ENCODE measurements at places on chromosomes 12 and 14.

DNA sequence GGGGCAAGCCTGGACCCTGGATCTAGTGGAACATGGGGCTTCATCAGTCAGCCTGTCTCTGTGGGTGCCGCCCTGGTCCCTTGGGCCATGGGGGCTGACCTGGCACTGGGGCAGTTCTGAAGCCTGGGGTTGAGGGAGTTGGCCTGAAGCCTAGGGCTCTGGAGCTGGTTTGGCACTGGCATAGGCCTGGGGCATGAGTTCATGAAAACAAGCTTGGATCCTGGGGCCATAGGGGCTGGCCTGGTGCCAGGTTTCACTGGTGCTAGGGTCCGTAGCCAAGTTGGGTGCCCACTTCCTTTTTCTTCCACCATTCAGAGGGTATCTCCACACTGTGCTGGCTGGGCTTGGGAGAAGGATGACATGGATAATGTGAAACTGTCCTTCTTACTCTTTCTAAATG lies 26.6 kb upstream of the ANO4 start:
- no peak for DNase-seq

DNA sequence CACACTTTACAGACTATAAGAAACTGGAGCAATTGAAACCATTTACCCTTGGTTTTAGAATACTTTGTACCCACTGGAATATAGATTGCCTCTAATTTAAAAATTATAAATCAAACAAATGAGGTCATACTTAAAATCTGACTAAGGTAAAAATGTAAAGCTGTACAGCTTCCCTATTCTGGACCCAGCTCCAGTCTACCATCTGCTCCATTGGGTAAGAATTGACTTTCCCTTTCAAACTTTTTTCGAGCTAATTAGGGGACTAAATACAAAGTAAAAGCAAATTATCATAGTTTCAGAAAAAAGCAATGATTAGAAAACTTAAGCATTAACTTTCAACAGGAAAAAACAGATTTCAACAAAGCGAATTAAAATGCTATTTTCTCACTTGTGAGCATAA lies 4.3 kb downstream of the KRR1 start:
- DNase-seq, result no peak

- no peak for DNase-seq
Observed at GRCh38 chr12:91781114-91781513, 364.5 kb downstream of the BTG1 start.

DNA sequence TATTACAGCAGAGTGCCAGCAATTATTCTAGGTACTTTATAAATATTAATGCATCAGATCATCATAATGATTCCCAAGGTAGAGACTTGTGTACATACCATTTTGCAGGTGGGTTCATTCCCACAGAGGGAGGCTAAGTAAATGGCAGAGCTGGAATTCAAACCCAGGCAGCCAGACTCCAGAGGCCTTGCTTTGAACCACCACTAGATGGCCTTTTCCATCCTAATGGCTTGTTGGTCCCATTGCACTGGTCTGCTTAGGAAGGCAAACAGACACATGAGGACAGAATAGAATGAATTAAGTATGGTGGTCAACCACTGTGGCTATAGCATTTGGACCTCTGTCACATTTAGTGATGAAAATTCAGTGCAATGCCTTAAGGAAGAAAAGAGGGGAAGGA lies 158.7 kb downstream of the METTL25 start:
- DNase-seq, result no peak

- DNase-seq, result no peak
Observed at GRCh38 chr12:20370866-20371519, 2.7 kb downstream of the PDE3A start.

DNA sequence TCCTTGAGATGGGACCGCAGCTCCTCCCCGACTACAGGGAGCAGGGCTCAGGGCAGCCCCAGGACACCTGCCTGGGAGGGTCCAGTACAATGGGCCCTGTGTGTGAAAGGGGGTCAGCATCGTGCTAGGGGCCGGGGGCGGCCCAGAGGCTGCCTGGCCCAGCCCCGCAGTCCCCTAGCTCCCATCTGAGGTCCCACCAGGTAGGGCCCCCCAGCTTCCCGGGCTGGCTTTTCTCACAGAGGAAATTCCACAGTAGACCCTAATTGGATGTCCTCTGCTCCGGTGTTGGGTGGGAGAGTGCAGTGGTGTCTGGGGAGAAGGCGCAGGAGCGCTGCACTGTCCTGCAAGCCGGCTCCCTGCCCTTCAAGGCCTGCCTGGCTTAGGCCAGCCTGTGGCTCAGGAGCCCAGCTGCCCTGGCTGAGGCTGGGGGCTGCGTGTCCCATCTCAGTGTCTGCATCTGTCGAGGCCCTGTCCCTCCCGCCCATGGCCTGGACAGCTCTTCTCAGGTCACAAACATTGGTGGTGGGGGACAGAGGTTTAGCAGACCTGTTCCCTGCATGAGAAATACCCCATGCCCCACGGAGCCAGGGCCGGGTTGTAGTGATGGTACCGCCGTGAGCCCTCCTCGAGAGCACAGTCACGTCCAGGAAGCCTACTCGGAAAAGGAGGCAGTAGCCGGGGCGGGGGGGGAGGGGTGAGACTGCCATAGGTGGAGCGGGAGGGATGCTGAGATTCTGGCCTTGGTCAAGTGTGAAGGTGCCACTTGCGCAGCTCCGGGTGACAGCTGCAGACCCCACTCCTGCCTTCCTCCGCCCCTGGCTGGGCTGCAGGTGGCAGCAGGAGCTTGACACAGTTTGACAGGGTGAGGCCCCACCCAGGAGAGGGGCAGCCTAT lies 11.6 kb downstream of the HIP1R start:
- DNase-seq, result no peak

DNA sequence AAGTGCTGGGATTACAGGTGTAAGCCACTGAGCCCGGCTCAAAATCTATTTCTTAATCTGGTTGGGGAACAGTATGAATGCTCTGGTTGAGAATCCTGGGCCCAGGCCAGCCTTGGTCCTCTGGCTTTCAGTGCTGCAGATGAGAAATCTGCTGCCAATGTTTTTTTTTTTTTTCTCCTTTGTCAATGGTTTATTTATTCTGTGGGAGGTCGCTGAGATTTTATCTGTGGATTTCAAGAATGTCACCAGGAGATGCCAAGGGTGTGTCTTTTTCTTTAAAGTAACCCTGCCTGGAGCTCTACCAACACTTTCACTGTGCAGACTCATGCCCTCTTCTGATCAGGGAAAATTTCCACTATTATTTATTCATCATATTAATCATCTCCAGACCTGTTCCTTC lies 3.6 kb downstream of the SLC25A29 start:
- no peak for DNase-seq

DNA sequence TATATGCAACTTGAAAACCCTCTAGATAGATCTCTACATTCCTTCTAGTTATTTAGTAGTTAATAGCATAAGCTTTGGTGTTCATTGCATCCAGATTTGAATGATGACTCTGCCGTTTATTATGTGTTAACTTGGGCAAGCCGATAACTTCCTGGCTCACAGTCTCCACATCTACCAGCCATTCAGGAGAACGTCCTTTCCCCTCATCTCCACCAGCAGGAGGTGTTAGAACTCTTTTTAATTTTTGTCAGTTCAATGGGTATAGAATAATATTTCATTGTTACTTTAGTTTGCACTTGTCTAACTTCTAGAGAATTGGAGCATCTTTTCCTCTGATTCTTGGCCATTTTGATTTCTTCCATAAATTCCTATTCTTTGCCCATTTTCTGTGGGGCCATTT lies 30.0 kb upstream of the WSCD2 start:
- no peak for DNase-seq

DNA sequence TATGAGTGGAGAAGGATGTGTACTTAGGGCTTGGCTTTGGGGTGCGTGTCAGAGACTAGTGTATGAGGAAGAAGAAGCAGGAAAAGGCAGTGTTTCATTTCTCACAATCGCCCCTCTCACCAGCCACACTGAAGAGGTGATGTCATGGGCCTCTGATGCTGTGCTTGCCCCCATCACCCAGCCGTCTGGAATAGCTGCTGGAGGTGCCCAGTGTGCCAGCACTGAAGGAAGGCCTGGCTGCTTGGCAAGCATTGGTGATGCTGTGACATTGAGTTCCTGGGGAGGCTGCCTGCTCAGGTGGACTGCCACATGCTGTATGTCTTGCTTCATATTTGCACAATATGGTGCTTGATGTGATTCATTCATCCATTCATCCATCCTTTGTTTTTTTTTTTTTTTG lies 56.2 kb downstream of the CRADD start:
- no peak for DNase-seq

DNA sequence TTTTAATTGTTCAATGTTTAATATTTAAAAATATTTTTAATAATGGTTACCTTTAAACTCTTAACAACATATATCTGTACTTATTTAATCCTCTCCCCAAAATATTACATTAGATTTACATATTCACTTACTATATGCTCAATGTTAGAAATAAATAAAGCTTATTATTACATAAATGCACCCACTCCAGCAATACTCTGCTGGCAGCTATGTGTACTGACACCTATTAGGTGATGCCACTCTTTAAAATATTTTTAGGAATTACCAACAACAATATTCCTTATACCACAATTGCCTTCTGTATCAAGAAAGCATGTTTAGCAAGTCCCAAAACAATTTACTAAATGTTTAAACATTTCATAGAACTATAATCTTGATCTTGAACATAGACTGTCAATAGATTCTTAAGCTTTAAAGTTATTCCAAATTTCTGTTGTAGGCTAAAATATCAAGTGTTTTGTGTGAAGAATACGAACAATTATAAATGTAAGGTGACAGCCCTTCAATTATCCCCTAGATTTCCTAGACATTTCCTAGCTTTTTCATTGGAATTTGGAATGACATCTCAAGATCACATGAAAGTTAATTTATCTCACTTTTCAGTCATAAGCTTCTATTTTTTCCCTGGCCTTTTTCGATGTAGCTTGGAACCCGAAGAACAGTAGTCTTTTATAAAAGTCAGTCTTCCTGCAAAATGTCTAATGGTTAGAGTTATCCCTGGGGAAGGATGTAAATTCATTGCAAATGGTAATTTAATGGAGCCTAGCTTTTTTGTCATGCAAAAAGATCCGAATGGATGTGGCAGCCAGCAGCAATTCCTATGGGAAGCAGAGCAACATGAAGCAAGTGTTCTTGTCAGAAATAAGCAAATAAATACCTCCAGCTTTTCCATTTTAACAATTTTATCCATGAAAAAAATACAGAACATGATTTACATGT lies 907.5 kb upstream of the ATXN7L3B start:
- DNase-seq, result no peak

DNA sequence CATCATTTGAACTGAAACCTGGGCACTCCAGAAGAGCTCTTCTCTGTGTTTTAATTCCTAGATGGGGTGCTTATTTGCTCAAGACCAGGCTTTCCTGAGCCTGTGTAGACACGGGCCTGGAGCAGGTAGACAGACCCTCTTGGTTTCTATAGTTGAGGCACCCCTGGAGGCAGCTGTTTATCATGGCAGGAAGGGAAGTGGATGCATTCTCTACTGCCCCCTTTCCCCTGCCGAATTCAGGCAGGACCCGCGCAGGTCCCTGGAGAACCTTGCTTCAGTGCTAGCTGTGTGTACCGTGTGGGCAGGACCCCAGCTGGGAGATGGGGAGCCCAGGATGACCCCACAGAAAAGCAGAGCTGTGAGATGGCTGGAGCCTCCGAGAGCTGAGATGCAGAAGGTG lies 6.0 kb downstream of the CACNA1C start:
- DNase-seq, result no peak

DNA sequence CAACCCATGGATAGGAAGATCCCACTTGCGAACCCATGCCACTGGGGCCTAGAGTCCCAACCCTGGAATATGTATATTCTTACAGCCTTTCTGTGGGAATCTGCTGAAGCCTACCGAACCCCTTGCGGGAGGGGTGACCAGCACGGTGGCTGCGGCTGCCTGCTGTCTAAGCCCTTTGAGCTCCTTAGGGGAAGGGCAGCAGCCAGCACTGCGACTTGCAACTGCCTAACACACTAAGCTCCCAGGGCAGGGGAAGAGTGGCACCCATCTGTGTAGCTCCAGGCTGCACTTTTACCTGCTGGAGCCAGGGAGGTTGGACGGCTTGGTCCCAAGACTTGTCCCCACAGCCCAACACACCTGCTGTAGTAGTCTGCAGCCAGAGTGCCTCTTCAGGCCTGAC lies 1968.7 kb upstream of the FLRT2 start:
- DNase-seq, result no peak

GRCh38 chr14:55976219-55976618 lies 142.0 kb upstream of the PELI2 start:
- no peak for DNase-seq

- DNase-seq, result no peak
Observed at GRCh38 chr14:54823757-54824549, 78.7 kb downstream of the GCH1 start.

DNA sequence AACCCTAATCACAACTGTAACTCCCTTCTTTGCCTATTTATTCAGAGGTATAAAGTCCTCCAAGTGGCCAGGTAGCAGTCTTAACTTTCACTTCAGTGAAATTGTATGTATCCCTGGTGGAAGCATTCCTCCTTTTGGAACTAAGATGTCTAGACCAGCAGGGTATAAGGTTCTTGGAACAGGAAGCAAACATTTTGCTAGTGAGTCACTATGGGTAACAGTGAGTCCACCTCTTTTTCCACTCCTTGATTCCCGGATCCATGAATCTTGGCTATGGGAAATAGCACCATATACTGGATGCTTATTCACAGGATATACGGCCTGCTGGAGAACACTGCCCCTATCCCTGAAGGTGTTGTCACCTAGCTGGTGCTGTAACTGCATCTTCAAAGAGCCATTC lies 80.2 kb downstream of the KCNA5 start:
- DNase-seq, result no peak

- DNase-seq, result no peak
Observed at GRCh38 chr14:39451811-39452210, 19.6 kb upstream of the FBXO33 start.

- no peak for DNase-seq
Observed at GRCh38 chr12:130969223-130969622, 15.5 kb downstream of the ADGRD1 start.

DNA sequence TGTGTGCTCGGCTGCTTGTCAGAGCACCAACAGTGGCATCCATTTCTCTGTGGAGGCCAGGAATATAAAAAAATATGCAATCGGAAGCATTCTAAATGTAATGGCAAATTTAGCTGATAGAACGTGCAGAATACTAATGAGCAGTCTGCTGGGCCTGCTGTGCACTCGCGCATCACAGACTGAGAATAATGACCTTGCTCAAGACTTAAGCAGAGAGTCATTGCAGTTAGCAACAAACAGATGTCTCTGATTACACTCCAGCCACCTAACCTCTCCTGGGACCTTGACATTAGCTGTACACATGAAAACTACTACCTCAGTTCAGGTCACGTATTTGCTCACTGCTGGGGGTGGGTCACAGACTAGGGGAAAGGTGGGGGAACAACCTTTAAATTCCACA lies 269.2 kb upstream of the DAAM1 start:
- no peak for DNase-seq

GRCh38 chr14:60107477-60107876 lies 15.8 kb downstream of the PCNX4 start:
- no peak for DNase-seq

GRCh38 chr14:57816568-57817284 lies 49.2 kb downstream of the SLC35F4 start:
- DNase-seq, result no peak

- no peak for DNase-seq
Observed at GRCh38 chr12:3950714-3951320, 77.6 kb upstream of the PARP11 start.
